ENCODE measurements at places on chromosomes 7 and 10.

- peak; percentile 38 for DNase-seq
Measured at GRCh38 chr10:100895896-100896295, 16.9 kb upstream of the SLF2 start.

DNA sequence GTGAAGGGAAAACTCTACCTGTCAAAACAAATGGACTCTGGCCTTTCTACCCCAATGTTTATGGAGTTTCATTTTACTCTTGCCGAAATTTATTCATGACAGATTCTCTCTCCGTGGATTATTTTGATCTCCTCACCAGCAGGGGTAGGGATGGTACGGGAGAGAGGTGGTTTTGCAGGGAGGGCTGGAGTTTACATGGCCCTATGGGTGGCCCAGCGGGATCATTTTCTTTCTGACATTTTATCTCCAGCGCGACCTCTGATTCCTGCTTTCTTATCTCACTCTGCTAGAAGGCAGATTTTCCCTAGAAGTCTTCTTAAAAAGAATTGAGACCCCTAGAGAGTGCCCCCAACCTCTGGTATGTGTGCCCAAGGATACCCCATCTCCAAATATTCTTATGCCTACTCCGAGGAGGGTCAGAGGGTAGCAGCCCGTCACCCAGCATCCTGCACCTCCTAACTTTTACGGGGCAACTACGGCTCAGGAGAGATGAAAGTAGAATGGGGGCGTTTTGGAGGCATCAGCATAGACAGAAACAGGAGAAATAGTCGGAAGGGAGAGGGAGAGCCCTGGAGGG is 10.1 kb upstream of the GATA3 start:
- no peak for DNase-seq

DNA sequence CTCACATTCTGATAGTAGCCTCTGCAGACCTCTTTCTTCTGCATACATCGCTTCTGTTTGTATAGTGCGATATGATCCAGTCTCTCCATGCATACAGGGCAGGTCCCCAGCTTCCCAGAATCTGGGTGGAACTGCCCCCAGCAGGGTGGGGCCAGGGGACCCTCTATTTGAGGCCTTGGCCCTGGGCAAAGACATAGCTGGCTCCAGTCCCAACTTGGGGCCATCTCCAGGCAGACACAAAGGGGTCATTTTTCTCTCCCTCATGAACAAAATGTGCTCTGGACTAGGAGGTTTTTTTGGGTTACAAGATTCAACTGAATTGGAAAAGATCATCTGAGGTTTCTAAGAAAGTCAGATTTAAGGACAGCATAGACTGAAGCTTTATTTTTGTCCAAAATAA is 21.1 kb upstream of the HSPA12A start:
- no peak for DNase-seq

DNA sequence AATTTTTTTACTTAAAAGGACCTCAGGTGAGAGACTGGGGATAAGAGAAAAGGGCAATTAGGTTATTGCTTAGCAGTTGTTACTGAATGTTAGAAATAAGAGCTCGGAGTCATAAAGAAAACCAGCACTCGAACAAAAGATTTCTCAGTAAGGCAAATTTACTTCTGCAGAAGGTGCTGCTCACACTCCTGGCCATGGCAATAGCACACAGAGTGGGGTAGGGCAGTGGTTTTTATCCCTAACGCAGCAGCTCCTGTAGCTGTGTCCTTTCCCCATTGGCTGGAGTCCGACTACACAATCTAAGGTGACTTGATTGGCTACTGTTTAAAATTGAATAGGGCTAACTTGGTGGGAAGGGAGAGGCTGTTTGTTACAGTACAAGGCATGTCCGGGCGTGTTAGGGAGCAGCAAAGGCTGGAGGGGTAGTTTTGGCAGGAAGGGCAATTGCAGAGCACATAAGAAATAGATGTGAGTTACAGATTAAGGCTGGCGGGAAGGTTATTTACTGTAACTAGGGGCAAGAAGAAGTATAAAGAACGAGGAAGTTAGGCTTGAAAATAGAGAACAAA is 112.1 kb downstream of the AKR1D1 start:
- no peak for DNase-seq

DNA sequence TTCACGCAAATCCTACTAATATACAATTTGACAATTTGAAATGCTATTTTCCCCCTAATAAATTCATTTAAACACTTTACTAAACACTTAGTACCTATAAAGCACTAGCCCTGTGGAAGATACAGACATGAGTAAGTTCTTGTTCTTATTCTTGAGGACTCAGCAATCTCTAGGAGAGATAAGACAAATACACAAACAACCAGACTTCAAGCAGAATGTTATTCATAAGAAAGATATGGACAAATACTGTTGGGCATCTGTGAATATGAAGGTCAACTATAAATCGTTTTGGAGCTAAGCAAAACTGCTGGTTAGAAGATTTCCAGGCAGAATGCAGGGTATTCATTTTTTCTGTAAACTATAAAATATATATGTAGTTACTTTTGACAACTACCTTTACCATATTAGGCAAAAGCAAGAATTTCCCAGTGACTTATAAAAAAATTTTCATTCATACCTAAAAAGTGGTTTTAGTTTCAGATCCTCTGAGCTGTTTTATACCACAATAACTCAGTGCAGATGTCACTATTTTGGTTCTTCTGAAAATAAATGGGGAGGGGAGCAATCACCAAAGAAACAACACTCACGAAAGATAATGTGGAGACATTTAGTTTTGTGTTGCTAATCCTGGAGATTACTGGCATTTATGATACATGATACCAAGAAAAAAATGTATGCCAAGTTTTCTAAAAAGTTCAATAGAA is 3.8 kb downstream of the VPS41 start:
- no peak for DNase-seq

GRCh38 chr7:77157446-77157845 is 35.0 kb downstream of the CCDC146 start:
- DNase-seq: no peak

DNA sequence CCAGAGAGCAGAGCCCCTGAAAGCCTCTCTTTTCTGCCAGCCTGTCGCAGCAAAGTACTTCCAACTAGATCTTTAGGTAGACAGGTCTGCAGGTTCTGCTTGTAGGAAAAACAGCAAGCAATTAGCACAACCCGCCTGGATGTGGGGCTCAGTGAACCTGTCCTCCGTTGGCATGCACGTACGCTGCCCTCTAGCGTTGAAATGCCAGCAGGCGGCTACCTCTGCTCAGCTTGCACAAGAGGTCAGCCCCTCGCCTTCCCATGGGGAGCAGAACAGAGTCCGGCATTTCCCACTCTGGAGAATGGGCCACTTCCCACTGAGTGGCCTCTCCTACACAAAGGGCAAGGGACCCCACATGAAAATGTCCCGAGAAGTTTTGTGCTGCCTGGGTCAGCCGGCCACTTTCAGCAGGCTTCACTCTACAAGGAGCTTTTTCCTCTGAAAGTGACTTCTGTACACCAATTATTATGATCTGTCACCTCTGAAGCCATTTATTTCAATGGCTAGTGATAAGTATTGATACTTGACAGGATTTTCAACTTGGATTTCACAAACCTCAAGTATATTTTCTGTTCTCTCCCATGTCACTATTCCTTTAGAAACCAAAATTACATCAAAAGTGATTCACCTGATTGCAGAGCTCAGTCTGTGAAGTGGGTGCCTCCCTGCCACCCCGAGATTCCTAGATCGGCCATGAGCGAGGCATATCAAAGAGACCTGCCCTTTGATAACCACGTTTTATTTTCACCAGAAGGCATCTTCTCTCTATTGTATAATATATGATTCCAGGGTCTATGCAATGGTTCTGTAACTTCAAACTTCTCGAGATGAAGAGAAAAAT is 56.7 kb downstream of the JCAD start:
- peak; percentile 84 for DNase-seq

DNA sequence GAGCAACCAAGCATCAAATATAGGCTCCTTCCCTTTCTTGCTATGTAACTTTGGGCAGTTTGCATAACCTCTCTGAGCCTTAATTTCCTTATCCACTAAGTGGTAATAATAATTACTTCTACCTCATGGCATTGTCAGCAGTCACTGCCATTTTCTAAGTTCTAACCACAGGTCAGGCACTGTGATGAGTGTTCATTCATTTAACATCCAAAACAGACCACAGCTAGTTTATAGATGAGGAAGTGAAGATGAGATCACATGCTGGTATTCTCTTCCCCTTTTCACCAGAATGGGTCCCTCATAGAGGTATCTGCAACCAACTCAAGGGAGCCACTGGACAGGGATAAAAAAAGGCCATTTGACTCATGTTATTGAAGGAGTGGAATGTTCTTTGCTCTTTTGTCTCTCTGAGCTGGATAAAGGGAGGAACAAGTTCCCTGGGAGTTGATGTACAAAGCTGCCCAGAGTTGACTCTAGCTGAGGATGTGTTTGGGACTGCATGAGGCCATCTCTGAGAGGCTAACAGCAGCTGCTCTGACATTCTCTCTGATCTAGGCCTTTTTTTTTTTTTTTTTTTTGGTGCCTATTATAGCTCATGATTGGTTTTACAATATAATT is 65.0 kb downstream of the DNAJC12 start:
- DNase-seq: no peak

DNA sequence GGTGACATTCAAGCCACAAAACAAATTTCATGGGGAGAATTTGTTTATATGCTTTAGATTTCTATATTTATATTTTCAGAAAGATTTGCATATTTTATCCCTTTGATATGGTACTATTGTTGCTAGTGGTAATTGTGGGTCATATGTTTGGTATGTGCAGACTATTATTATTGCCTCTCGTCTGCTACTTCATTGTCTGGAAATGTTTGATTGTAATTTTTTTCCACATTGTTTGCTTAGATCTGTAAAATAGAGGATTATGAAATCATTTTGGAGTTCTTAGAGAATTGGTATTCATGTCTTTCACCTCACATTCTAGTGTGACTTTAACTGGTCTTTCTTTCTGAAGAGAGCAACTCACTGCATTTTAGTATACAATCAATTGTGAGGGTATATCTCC is 44.7 kb downstream of the MYO3A start:
- DNase-seq: no peak

- no peak for DNase-seq
Measured at GRCh38 chr10:116780691-116781205, 38.4 kb upstream of the HSPA12A start.

DNA sequence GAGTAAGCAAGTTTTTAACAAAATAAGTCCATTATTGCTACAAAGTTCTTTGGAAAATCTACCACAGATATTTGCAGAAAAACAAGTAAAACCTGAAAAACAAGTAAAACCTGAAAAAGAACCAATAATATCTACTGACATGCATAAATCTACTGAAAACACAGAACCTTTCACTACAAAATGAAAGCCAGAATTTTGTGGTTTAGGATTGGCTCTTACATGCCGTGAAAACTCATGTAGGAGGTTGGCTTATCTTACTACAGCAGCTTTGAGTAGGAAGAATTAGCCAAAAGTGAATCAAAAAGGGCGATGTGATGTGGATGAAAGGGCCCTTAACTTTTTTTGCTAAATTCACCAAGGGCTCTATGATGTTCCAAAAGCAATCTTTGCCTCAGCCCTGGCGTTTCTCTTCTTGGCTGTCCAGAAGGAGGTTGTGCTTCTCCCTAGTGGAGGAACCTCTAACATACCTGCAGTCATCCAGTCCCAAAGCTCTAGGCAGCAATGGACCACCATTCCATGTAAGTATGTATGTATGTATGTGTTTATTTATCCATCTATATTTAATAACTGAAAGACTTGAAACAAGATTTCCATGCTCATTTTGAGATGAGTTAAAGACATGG is 93.5 kb upstream of the ZNF804B start:
- DNase-seq: peak; percentile 24

- no peak for DNase-seq
Measured at GRCh38 chr10:84540022-84540616, 211.7 kb downstream of the CCSER2 start.

DNA sequence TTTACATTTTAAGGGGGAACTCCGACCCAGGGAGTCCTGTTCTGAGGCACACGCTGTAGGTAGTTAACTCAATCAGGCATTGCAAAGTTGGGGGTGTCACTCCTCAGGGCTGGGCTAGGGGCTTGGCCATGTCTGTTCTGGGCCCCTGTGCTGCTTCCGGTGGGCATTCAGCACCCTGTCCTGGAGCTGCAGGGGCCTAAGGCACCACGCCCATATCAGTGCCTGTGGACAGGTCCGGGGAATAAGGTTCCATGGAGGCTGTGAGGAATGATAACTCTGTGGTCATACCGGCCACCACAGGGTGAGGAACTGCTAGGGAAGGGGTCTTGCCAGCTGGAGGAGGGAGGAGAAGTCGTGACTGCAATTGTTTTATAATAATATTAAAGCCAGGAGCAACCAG is 539.1 kb upstream of the FOXK1 start:
- DNase-seq: no peak

GRCh38 chr7:113367041-113367586 is 248.8 kb upstream of the SMIM30 start:
- DNase-seq: no peak

DNA sequence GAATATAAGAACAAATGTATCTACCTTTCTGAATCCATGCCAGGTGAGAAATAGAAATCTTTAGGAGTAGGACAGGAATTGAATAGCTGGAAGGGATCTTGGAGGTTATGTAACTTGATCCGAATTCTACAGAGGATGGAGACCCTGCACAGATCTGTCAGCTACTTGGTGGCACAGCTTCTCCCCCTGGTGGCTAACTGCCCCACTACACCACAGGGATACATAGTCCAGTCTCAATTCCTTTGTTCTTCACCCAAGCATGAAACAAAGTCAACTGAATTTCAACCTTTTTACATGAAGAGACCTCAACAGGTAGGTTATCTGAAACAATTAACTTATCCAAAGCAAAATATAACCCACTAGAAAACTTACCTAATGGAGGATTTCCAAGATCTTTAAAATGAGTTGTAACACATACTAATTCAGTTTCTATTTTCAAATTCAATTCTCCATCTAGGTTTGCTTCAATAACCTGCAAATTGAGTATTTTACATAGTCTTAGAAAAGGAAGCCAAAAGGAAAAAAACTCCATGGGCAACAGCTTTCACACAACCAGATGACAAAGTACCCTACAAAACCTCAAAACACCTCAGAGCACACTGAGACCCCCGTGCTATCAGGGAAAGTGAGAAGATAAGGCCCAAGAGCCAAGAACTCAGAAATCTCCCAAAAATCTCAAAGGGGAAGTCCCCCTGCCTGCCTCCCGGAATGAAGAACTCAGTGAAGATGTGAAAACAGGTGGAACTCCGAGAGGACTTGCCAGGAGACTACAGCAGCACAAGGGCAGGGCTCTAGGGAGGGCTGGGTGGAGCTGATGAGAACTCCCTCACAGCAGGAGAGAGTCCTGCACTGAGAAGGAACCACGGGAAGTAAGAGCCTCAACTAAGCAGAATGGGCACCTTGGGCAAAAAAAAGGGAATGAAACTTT is 10.3 kb downstream of the HUS1 start:
- DNase-seq: peak; percentile 80
